ENCODE measurements at places on chromosomes 3 and 15.

GRCh38 chr3:174199696-174200095 is 659.4 kb upstream of the NAALADL2 start:
- DNase-seq: no peak

DNA sequence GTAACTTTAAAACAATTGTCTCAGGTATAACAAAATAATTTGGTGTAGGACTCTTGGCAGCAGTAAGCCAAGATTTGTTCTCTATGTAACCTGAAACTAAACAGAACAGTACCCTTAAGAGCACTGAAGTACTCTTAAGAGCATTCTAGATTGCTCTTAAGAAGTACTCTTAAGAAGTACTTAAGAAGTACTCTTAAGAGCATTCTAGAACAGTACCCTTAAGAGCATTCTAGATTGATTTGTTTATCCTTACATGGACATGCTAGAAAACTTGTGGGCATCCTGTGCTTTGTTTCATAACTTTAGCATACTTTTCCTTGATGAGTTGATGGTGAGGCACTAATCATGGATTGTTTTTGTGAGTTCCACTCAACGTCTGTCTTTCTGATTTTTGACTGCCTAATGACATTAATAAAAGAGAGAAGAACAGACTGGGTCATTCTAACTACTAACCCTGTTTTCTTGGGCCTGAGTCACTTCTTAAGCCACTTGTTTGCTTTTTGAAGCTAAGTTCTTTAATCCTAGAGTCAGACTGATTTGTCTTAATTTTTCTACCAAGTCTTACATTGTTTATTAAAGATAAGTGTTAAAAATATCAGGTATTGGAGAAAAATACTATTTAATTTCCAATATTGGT is 57.2 kb upstream of the UTS2B start:
- DNase-seq: no peak

GRCh38 chr3:115709931-115710330 is 86.6 kb downstream of the GAP43 start:
- no peak for DNase-seq

GRCh38 chr3:81980596-81981494 is 219.4 kb upstream of the GBE1 start:
- no peak for DNase-seq

GRCh38 chr3:13104511-13104910 is 31.3 kb upstream of the IQSEC1 start:
- DNase-seq: no peak

DNA sequence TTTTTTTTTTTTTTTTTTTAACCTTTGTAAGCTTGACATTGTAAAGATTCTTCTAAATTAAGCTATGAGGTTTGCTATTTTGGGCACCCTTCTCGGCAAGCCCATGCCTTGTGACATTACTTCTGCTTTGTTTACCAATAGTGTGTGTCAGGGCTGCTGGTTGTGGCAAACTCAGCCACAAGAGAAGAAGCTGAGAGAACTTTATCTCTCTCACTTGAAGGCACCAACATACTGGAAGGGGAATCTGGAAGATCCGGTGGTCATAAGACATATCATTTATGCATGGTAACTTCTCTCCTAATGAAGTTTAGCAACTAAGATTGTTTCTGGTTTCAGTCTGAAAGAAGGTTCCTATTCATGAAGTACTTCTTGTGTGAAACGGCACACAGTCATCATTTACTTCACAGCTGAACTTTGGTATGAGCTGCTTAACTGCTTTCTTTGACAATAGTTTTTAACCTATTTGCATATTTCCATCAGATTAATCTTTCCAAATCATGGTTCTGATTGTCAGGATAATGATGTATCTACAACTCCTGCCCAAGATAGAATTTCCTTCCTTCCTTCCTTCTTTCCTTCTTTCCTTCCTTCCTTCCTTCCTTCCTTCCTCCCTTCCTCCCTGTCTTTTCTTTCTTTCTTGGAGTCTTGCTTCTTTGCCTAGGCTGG is 189.3 kb downstream of the NFKBIZ start:
- no peak for DNase-seq

DNA sequence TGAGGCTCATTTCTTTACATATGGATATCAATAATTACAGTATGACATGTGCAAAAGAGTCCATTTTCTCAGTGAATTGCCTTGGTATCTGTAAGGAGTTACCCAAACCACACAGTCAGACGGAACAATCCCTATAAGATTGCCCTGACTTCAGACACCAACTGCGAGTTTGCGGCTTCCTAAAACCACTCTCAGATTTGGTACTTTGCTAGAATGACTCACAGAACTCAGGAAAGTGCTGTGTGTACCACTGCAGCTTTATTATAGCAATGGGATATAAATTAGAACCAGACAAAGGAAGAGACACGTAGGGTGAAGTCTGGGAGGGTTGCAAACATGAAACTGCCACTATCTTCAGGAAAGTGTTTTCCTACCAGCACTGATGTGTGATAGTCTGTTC is 45.8 kb upstream of the ATP13A3 start:
- no peak for DNase-seq

DNA sequence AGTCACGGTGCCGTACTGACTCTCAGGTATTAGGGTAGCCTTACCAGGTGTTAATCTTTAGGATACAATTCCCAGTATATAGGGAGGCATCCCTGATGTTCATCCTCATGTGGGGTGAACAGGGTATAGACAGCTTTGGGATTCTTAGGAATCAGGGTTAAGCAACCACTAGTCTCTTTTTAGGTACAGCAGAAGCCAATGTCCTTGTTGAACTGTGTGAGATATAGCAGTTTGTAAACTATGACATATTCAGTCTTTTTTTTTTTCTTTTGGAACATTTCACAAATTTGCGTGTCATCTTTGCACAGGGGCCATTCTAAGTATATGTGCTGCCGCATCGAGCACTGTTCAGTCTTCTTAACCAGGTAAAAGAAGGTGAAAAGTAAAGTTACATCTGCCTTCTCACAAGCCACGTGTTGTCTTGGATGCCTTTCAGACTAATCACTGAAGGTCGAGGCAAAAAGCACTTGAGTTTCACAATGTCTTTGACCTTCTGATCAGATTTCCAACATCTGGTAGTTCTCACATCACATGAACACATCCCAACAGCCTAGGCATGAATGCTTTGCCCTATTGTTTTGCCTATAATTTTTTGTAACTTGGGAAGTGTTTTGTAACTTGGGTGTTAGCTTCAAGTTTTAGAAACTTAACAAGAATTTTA is 17.2 kb downstream of the TSEN2 start:
- DNase-seq: no peak

- no peak for DNase-seq
These were observed 103.7 kb downstream of the IQSEC1 start for GRCh38 chr3:12969486-12969885.

DNA sequence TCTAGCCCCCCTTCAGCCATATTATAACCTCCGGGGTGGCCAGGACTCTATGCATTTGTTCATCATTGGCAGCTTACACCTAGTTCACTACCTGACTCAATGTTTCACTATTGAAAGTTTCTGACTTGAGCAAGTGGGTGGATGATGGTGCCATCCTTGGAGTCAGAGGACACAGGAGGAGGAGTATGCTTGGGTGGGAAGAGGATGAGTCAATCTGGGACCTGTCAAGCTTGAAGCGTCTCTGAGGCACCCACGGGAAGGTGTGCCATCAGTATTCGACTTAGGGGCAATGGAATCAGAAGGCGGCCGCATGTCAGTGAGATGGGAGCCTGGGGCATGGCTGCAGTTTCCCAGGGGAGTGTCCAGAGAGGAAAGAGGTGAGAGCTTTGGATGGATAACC is 133.3 kb downstream of the EPHB1 start:
- DNase-seq: no peak

- DNase-seq: no peak
These were observed 1241.5 kb downstream of the ROBO2 start for GRCh38 chr3:78281381-78281780.

DNA sequence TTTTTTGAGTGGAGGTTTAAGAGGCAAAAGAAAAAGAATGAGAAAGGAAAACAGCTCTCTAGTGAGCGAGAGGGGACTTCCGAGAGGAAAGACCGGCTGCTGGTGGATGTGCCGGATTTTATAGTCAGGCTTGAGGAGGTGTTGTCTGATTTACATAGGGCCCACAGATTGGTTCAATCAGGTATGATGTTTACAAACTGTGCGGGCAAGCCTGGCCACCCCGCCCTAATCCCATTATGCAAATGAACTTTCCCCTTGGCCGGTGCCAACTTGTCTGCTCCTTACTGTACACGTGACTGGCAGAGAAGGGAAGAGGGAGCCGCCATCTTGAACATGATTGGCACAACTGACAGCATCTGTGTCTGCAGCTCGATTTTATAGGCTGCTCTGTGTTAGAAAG is 44.7 kb downstream of the FAM43A start:
- DNase-seq: no peak

DNA sequence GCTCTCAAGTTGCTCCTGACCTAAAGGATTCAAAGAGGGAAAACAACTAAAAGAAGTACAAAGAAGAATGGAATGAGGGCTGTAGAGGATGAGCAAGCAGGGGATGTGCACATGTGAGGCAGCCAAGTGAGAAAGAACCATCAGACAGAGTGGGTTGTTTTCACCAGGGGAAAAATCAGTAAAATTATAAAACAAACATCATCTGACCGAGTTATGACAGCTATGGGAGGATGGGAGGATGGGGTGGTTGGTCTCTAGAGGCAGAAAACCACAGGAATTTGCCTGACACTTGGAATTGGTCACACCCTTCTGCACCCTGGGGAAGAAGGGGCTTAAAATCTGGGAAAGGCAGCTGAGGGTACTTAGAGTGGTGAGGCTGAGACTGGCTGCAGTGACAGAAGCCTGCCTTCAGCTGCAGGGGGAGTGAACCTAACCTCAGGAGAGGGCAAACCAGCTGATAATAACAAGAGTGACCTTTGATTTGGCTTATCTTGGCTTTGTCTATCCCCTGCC is 10.1 kb downstream of the ARHGAP31 start:
- DNase-seq: no peak

DNA sequence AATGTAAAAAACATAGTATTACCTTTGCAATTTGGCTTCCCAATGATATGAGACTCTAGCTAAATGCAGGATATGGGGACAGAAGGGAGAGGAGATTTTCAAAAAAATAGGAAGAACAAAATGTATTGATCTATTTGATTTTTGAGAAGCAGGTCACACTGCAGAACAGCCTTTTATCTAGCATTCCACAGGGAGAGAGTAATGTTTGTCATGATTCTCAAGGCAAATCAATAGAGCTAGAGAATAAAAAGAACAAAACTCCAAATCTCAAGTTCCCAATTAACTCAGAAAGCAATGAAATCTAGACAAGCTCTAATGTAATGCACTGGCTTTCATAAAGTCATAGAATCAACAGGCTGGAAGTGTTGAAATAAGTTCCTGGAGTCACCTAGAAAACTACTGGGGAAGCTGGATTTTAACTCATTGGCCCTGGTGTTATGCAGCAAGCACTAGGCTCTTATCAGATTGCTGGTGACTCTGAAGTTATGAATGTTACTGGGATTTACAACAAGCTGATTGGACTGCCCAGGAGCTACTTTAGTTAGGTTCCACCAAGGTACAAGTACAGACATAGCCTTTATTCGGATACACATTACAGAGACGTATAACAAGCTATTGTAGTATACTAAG is 442.8 kb downstream of the FGF12 start:
- DNase-seq: no peak

DNA sequence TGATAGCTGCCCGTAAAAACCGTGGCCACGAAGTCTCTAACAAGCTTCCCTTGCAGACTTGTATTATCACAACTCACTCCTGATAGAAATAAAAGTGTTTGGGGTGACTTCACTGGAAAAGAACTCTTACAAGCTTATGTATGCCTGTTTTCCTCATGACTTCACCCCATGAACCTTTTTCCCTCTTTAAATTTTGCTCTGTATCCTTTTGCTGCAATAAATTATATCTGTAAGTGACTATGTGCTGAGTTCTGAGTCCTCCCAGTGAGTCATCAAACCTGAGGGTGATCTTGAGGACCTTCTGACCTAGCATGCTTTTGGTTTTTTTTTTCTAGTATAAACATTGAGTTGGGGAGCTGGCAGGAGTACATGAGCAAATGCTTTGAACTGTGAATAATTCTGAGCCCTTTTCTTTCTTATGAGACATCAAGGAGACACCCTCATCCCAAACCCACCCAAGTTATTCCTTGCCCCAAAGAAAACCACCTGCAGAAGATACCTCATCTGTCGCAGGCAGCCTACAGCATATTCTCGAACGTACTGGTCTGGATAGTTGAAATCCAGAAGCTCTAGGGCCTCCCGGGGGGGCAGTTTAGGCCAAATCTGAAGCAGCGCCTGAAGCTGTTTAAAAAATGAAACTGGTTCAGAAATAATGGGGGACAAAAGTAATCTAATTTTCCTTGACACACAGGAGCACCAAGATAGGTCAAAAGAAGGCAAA is 85.9 kb downstream of the FAIM start:
- DNase-seq: no peak

- no peak for DNase-seq
These were observed 50.9 kb downstream of the CEP152 start for GRCh38 chr15:48759921-48760320.

DNA sequence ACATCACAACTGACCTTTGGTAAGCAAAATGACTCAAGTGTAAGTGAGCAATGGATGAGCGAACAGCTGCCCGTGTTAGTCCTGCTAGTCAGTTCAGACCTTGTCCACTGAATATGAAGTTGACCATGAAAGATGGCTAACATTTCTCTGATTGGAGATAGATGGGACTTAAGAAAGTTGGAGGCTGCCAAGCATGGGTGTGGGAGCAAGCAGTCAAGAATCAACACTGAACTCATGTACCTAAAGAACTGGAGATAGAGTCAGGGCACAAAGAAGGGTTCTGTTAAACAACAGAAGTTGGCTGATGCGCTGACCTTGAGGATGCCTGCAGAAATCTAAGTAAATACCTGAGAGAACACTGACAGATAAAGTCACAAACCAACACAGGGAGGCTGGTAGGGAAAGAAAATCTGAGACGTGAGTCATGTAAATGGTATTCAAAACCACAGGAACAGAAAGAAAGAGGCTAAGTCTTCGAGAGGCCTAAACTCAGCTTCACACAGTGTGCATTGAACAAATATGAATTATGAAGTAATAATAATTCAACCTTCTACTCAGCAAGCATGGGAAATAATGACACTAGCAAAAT is 30.7 kb upstream of the ANPEP start:
- no peak for DNase-seq

- DNase-seq: no peak
These were observed 688.3 kb upstream of the LMCD1 start for GRCh38 chr3:7813365-7813764.

DNA sequence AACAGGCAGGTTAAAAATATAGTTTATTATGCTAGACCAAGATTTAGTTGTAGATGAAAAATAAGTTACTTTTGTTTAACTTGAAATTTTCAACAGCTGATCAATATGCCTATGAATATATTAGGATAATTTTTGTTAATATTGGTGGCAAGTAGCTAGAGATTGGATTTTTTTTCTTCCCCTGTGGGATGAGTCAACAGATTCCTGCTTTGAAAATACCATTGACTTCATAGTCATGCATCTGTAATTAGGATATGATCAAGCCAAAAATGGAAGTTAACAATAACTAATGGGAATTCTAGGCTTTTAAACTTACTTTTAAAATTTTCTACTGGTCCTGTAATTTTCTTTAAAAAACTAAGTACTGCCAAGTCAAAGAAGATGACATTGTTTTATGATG is 211.7 kb downstream of the ZIC1 start:
- no peak for DNase-seq

- no peak for DNase-seq
These were observed 69.7 kb upstream of the CMSS1 start for GRCh38 chr3:99747915-99748314.

- no peak for DNase-seq
These were observed 22.5 kb downstream of the CDCP1 start for GRCh38 chr3:45123581-45124269.

All from cardiac septum (tissue), 1 donor.